ENCODE measurements at places on chromosomes 3 and 15. TPM values are rescaled to one million over a fixed set of nuclear protein-coding genes. Genes with fewer than 3 reads are reported as not detected.

The ITIH1 gene
- total RNA-seq = not detected

The TMEM212 gene
- total RNA-seq = not detected

The FETUB gene
- not detected for total RNA-seq

The IL5RA gene
- total RNA-seq = not detected

The RTP4 gene
- 0.50 TPM for total RNA-seq

The MTHFS gene
- 21.7 TPM for total RNA-seq

The ALG3 gene
- total RNA-seq = 23.8 TPM

The GOLGA6D gene
- not detected for total RNA-seq

The SLC25A26 gene
- 20.3 TPM for total RNA-seq

The ZNF385D gene
- total RNA-seq = 8.9 TPM

The PLSCR5 gene
- total RNA-seq = not detected

The WDR49 gene
- total RNA-seq = 0.67 TPM

The CP gene
- not detected for total RNA-seq

The TRPC1 gene
- total RNA-seq = 14.6 TPM

The PHLDB2 gene
- total RNA-seq = 95.5 TPM

The FGF12 gene
- total RNA-seq = not detected

The MAN2C1 gene
- total RNA-seq = 194 TPM

The ALPK3 gene
- total RNA-seq = 0.27 TPM
